HCT116 (cell line): ENCODE measurements at places on chromosomes 11 and 22.

DNA sequence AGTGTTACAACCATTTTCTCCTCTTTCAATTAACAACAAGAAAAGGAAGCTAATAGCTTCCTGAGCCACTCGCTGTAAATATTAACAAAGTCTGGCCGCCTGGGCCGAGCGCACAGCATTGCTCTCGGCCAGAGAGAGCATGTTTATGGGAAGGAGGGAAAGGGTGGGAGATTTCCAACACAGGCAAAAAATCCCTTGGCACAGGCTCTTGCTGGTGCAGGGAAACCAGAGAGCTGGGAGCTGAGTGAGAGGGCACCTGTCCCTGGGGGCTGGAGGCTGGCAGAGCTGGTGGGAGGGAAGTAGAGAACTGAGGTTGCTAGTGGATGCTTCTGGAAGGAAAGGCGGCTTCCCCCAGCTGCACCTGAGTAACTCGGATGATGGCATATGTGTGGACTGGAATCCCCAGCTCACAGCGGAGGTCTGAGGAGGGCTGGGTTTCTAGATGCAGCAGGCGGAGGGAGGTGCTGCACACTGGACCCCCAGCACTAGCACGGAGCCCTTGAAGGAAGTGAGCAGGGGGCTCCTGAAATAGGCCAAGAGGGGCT lies 59.6 kb downstream of the FLRT1 start:
- H3K27me3 ChIP-seq = no peaks in the 10 kb centered on the region
- no peak for DNase-seq
- H3K4me1 ChIP-seq = peaks cover 26% of the 10 kb centered on the region
- no peak overlapping the region for H3K4me3 ChIP-seq
- no peaks in the 10 kb centered on the region for H3K36me3 ChIP-seq

- no peak for DNase-seq
- no peaks in the 10 kb centered on the region for H3K36me3 ChIP-seq
- no peaks in the 10 kb centered on the region for H3K27me3 ChIP-seq
- no peak overlapping the region for H3K27ac ChIP-seq
Observed at GRCh38 chr11:12863605-12864121, 145.5 kb upstream of the RASSF10 start.

DNA sequence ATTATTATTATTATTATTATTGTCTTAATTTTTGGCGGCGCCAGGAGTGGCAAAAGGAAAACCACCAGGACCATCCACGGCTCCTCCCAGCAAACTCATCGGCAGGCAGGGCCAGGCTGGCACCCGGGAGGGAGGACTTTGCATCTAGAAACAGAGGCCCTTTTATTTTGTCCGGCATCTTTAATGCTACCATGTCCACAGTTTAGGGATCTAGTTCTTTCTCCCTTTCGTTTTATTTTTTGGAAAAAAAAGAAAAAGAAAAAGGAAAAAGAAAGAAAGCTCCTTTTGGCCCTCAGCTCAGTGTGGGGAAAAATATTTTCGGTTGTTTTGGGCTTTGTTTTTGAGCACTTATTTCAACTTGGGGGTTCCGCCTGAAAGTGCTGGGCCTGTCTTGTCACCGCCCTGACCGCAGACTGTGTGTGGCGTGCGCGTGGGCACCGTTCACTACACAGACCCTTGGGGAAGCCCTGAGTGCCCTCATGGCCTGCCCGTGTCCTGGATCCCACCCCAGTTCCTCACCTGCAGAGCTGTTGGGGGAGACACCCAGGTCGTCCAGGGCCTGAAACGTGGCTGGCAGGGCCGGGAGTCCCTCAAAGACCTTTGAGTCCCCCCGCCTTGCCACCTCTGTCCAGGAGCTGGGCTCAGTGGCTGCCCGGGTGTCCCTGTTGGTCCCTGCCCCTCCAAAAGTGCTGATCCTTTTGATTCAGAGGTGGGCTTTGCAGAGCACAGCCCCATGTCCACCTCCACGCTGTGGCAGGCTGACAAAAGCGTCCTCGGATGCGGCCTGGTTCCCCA lies 69.1 kb upstream of the PPARA start:
- H3K4me3 ChIP-seq = peak overlapping the region; percentile 60
- H3K27ac ChIP-seq = peak overlapping the region; percentile 100
- no peaks in the 10 kb centered on the region for H3K27me3 ChIP-seq
- peaks cover 89% of the 10 kb centered on the region for H3K4me1 ChIP-seq

DNA sequence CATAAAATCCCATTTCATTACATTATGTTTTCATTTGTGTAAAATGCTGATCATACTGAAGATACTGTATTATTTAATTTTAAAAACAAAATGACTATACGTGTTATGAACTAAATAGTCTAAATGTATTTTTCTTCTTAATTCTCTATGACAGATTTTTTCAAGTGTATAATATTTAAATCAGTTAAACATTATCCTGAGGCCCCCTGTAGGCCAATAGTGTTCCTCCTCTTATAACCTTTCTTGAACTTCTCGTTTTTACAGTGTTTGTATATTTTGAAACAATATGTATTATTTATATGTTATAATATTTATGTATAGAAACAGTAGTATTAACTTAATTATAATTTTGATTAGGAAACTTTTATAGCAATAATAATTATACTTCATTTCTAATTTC lies 151.1 kb upstream of the CHORDC1 start:
- H3K27ac ChIP-seq = no peak overlapping the region
- no peak overlapping the region for H3K4me3 ChIP-seq
- DNase-seq = no peak
- H3K27me3 ChIP-seq = no peaks in the 10 kb centered on the region
- H3K36me3 ChIP-seq = no peaks in the 10 kb centered on the region

DNA sequence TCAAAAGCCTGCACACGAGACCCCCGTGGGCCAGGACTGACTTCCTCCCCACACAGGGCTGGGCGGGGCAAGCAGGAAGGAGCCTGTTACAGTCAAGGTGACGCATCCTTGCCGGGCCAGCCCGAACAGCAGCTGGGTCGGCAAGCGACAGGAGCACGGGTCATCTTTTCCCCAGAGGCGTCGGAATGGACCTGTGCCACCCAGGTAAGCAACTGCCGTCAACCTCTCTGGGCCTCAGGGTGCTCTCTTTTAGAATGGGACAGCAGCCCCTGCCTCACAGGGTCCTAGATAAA lies at the start of gene CYTH4:
CYTH4 (plus strand) TSS at position 124 of the 293 bp plus-strand sequence; CDS start at position 186, 62 bp downstream.
- H3K36me3 ChIP-seq = no peaks in the 10 kb centered on the region
- peak within 1 kb of the TSS; percentile 30 for H3K4me3 ChIP-seq
- H3K27me3 ChIP-seq = no peaks in the 10 kb centered on the region
- no peak within 1 kb of the TSS; the same call in 1 of the 2 replicates for H3K27ac ChIP-seq

- no peak overlapping the region for H3K4me3 ChIP-seq
- no peaks in the 10 kb centered on the region for H3K27me3 ChIP-seq
- H3K27ac ChIP-seq = no peak overlapping the region
- DNase-seq = no peak
- H3K4me1 ChIP-seq = peaks cover 5% of the 10 kb centered on the region; the same call in 1 of the 2 replicates
Observed at GRCh38 chr11:120590472-120590871, 78.9 kb downstream of the GRIK4 start.

GRCh38 chr11:95800438-95800837 lies 10.1 kb downstream of the CEP57 start:
- H3K36me3 ChIP-seq = 0 out of 2 replicates have a peak, but pooled peaks cover 6% of the 10 kb centered on the region
- H3K27me3 ChIP-seq = no peaks in the 10 kb centered on the region
- no peak for DNase-seq
- no peaks in the 10 kb centered on the region for H3K4me1 ChIP-seq
- H3K4me3 ChIP-seq = no peak overlapping the region

- no peak for DNase-seq
- H3K36me3 ChIP-seq = no peaks in the 10 kb centered on the region
- H3K4me3 ChIP-seq = no peak overlapping the region
- H3K27ac ChIP-seq = peak overlapping the region; percentile 49
Observed at GRCh38 chr22:45639747-45640102, 31.9 kb upstream of the ATXN10 start.

DNA sequence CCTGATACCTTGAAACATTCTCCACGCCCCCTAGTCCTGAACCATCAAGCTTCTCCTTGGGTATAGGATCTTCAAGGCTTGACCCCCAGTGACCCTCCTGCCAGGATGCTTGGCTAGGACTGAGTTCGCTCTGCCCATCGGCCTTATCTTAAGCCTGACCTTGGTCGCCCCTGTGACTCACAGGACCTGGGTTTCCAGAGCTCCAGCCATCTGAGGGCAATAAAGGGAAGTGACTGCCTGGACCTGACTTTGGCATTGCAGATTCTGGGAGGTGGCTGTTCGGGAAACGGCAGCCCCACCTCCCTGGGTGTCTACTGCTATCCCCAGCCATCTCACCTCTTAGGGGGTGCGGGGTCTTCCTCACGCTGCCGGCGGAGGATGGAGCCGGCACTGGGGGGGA lies 15.4 kb downstream of the CARD10 start:
- no peak overlapping the region; the same call in 1 of the 2 replicates for H3K27ac ChIP-seq
- H3K36me3 ChIP-seq = peaks cover 49% of the 10 kb centered on the region
- H3K4me1 ChIP-seq = peaks cover 35% of the 10 kb centered on the region
- no peak for DNase-seq

DNA sequence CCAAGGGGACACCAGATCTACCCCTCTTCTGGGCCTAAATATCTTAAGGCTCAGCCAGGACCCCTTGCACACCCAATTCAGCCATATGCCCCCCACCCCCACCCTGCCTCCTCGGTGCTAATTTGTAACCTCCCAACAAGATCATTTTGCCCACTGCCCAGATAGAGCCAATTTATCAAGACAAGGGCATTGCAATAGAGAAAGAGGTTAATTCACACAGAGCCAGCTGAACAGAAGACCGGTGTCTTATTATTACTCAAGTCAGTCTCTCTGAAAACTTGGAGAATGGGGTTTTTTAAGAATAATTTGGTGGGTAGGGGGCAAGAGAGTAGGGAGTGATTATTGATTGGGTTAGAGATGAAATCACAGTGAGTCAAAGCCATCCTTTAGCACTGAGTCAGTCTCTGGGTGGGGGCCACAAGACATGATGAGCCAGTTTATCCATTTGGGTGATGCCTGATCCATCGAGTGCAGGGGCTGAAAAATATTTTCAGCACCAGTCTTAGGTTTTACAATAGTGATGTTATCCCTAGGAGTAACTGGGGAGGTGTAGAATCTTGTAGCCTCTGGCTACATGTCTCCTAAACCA lies 9.9 kb upstream of the CAPN5 start:
- H3K27me3 ChIP-seq = no peaks in the 10 kb centered on the region
- no peak overlapping the region for H3K27ac ChIP-seq
- DNase-seq = no peak
- no peaks in the 10 kb centered on the region for H3K4me1 ChIP-seq

DNA sequence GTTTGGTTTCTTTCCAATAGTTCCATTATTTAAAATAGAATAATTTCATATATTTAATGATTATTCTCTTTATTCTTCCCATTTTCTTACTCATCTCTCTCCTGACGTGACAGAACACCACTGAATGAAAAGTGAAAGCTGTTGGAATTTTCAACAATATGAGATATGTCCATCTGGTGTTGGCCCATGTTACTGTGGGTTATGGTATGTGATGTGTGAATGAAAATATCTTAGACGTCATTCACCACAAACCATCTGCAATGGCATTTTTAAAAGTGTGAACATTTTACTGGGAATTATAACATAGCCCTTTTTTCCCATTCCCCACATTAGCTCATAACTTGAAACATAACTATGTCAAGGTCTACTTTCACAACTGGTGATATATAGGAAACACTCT lies 11.3 kb upstream of the OR5M1 start:
- no peaks in the 10 kb centered on the region for H3K4me1 ChIP-seq
- H3K4me3 ChIP-seq = no peak overlapping the region
- H3K27ac ChIP-seq = no peak overlapping the region
- no peaks in the 10 kb centered on the region for H3K27me3 ChIP-seq
- no peaks in the 10 kb centered on the region for H3K36me3 ChIP-seq

DNA sequence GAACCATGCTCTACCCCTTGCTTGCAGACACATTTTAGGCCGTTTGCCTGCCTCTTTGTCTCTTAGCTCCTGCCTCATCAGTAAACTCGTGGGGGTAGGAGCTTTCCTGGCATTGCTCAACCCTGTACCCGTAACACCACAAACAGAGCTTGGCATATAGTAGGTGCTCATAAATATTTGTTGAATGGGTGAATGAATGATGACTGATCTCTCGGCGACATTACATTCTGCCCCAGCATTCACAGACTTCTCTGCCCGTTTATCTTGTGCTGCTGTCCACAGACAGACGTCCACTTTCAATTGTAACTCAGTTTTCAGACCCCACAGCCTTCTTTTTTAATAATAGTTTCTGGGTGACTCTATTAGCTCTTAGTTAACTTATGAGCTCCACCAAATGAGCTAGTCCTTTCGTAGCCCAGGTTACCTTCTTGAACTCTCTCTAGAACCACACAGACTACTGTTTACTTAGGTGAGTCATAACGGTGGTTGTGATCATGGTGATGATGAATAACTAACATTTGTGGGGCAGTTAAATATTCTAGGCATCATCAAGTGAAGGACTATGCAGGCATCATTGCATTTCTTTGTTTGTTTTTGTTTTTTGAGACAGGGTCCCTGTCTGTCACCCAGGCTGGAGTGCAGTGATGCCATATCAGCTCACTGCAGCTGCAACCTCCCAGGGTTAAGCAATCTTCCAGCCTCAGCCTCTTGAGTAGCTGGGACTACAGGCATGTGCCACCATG lies 188.4 kb downstream of the ADAMTS15 start:
- H3K4me1 ChIP-seq = peaks cover 21% of the 10 kb centered on the region
- H3K36me3 ChIP-seq = no peaks in the 10 kb centered on the region
- H3K27me3 ChIP-seq = peaks cover 22% of the 10 kb centered on the region; the same call in 1 of the 2 replicates
- H3K4me3 ChIP-seq = no peak overlapping the region

- no peak for DNase-seq
- no peak overlapping the region for H3K27ac ChIP-seq
- H3K36me3 ChIP-seq = no peaks in the 10 kb centered on the region
- H3K4me1 ChIP-seq = peaks cover 11% of the 10 kb centered on the region; the same call in 1 of the 2 replicates
Observed at GRCh38 chr11:126127898-126128297, 65.2 kb upstream of the CDON start.

DNA sequence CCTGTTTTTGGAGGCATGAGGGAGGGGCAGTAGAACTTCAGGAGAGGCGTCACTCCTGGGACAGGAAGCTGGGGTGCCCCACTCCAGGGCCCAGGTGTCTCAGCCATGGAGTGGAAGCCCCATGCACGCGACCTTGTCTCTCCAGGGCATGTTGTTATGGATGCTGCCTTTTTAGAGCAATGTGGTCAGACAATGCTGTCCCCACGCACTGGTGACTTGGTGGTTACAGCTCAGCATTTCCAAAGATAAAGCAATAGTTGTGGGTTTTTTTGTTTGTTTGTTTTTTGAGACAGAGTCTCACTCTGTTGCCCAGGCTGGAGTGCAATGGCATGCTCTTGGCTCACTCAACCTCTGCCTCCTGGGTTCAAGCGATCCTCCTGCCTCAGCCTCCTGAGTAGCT lies 22.3 kb downstream of the EIF4G2 start:
- no peak for DNase-seq
- no peak overlapping the region for H3K4me3 ChIP-seq
- H3K4me1 ChIP-seq = no peaks in the 10 kb centered on the region
- H3K27me3 ChIP-seq = no peaks in the 10 kb centered on the region
- no peaks in the 10 kb centered on the region for H3K36me3 ChIP-seq

- no peak overlapping the region for H3K27ac ChIP-seq
- no peaks in the 10 kb centered on the region; the same call in 1 of the 2 replicates for H3K36me3 ChIP-seq
- DNase-seq = no peak
- H3K27me3 ChIP-seq = no peaks in the 10 kb centered on the region
- no peaks in the 10 kb centered on the region for H3K4me1 ChIP-seq
Observed at GRCh38 chr22:35821654-35822053, 104.0 kb downstream of the APOL5 start.
